ENCODE measurements at places on chromosomes 1 and 21.

DNA sequence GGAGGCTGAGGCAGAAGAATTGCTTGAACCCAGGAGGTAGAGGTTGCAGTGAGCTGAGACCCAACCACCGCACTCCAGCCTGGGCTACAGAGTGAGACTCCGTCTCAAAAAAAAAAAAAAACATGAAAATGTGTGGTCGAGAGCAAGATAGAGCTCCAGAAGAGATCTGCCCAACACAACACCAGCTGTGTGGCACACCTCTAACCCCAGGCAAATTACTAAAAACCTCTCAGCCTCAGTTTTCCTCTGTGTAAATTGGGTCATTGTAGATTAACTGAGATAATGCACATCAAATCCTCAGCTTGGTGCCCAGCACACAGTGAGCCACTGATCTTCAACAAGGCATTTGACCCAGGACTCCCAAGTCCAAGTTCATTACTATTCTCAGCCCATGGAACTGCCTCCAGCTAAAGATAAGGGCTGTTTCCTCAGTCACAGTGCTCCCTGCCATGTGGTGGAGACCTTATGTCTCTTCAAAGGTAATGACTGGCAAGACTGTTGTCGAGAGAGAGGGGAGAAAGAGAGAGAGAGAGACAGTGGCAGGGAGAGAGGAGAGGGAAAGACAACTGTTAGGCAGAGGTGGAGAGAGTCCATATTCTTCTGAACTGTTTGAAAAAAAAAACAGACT lies 58.1 kb downstream of the PTP4A2 start:
- DNase-seq = no peak

- no peak for DNase-seq
These were observed 163.0 kb downstream of the ROR1 start for GRCh38 chr1:63936801-63937200.

- DNase-seq = peak; percentile 47
These were observed 106.9 kb upstream of the TMEM51 start for GRCh38 chr1:15046487-15047165.

DNA sequence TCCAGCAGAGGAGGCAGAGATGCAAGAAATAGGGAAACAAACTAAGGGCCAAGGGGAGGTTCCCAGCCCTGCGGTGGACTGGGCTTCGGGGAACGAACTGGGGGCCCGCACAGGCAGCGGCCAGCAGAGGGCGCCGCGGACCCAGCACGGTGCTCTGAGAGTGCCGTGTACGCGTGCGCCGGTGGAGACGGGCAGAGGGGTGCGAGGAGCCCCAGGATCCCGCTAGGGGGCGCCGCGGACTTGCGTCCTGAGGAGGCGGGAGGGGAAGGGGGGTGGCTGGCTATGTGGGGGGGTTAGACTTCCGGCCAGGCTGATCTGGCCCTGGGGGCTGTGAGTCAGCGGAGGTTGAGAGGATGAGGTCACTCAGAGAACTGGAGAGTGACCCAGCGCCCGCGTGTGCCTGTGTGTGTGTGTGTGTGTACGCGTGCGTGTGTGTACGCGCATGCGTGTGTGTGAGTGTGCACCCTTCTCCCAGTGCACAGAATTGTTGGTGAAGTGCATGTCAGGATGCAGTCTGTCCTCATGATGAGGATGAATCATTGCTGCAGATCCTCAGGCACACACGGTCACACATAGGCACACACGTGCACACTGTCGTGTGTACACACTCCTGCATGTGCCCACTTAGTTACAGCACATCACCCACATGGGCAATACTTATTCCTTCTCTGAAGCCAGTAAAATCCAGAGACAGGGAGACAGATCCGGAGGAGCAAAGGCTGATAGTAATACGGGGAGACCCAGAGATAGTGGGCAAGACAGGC lies 17.0 kb downstream of the NES start:
- DNase-seq = peak; percentile 86

DNA sequence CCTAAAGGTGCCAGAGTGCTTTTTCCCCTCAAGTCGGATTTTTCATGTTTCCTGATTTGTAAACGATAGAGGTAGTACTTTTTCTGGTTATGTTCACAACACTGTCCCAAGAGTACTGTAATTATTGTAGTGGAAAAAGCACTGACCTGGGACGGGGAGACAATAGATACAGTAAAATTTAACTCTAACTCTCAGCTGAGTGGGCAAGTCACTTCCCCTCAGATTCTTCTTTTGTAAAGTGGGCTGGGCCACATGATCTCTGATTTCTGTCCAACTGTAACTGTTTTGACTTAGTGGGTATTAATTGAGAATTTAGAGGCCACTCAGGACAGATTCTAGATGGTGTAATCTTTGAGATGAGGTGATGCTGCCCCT lies 19.1 kb downstream of the MARCKSL1 start:
- no peak for DNase-seq

DNA sequence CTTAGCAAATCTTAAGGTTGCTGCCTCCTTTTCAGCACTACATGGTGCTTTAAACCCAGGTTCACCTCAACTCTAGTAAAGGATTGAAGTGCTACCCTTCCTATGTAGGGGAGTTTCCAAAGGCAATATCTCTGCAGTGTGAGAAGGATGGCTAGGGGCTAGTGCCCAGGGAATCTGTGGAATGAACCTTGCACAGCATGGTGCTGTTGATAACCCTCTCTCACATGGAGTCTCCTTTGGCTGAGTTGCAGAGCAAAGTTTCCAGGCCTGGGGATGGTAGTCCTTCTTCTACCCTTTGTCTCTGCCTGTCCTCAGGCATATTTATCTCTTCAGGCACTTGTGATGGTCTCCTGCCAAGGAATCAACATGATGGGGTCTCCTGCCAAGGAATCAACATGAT lies 59.4 kb downstream of the AXDND1 start:
- DNase-seq = no peak

DNA sequence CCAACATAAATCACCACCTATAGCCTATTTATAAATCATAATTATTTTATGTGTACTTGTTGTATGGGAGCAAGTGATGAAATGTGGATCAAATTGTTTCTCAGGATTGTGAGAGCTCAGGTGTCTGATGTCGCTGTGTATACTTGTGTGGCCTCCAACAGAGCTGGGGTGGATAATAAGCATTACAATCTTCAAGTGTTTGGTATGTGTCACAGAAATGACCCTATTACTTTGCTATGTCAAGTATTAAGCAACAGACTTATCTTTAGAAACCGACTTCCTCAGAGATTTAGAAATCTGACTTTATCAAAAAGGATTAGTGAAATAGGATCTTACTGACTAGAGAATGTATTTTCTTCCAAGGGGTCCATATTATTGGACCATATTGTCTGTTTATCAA lies 280.9 kb downstream of the TPR start:
- DNase-seq = no peak

DNA sequence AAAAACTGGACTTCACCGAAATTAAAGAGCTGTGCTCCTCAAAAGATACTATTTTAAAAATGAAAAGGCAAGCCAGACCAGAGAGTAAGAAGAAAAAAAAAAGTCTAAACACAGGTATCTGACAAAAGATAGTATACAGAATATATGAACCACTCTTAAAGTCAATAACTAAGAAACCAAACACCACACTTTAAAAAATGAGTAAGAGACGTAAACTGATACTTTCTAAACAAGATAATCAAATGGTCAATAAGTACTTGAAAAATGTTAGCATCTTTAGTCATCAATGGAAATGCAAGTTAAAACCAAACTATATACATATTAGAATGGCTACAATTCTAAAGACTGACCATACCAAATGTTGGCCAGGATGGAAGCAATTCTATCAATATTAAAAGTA lies 77.6 kb downstream of the EVI5 start:
- no peak for DNase-seq

DNA sequence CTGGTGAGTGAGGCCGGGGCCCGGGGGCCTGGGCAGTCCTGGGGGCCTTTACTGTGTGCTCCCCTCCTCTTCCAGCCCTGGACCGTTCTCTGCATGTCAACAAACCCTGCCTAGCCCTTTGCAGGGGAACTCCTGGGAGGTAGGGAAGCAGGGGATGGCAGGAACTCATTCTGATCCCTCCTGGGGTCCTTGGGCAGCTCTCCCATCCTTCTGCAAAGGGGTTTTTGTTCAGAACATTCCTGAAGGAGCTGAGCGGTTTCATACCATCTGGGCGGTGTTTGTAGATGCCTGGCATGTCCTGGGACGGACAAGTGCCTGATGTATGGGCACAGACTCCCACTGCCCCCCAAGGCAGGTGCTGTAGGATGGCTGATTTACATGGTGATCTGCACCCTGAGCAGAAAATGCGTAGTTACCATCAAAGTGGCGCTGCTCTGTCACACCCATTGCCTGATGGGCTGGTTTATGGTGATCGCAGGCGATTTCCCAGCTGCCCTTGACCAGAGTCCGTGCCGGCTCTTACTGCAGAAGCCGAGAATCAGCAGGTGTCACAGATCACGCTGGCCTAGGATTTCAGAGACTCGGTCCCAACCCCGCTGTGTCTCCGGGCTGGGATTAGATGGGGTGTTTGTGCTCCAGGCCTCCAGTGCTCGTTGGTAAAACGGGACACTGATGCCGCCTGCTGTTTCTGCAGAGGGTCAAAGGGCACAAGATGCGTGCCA lies 71.6 kb upstream of the TRAPPC10 start:
- DNase-seq = no peak

- no peak for DNase-seq
These were observed 37.9 kb downstream of the PIK3R3 start for GRCh38 chr1:46094471-46095005.

DNA sequence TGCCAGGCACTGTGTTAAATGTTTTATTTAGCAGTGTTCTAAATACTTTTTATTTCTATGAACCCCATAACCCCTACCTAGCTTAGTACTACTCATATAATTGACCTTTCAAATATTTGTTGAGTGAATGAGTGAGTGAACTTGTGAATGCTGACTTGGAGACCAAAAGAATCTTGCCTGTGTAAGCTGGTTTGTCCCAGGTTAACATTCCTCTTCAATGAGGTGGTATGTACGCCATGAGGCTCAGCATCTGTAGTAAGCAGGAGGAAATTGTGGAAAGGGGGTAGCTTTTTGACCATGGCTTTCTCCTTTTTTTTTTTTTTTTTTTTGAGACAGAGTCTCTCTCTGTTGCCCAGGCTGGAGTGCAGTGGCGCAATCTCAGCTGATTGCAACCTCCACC lies 14.6 kb downstream of the MED18 start:
- no peak for DNase-seq

GRCh38 chr1:226433341-226433720 lies 25.4 kb upstream of the PARP1 start:
- no peak for DNase-seq

GRCh38 chr1:69269491-69269890 lies 298.2 kb upstream of the LRRC7 start:
- DNase-seq = no peak

- no peak for DNase-seq
These were observed 37.4 kb downstream of the PTP4A2 start for GRCh38 chr1:31900790-31901189.

Data from fibroblast of skin of left quadriceps (primary cell).